Muscle of arm (tissue), 14 donors: ENCODE measurements at places on chromosomes 2 and 18.

DNA sequence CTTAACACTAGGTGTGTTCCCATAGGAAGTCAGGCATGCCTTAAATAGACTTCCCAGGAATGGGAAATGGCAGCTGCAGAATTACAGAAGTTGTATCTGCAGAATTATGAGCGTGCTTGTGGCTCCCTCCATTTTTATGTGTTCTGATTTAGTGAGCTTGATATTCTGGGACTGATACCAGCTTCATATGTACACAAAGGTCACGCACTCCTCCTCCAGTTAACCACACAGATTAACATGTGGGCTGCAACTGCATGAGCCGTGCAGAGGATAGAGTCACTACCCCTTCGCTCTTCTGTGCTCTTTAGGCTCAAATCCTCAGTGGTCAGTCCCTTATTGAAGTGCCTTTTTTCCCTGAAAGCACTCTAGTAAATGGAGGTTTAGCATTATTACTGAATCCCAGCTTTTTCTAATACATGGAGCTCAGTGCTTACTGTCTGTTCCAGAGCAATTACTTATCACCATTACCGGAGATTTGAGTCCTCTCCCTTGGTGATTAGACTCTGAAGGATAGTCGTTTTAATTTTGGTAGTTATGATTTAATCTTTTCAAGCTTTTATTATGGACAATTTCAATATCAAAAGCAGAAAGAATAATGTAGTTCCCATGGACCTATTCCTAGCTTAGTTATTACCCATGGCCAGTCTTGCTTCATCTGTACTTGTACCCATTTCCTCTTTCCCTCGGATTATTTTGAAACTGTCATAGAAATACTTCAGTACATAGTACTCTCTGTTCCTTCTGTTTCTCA lies 238.3 kb downstream of the PRKCE start:
- no peak for DNase-seq

- DNase-seq, result no peak
Measured at GRCh38 chr2:144477281-144477956, 42.5 kb downstream of the ZEB2 start.

DNA sequence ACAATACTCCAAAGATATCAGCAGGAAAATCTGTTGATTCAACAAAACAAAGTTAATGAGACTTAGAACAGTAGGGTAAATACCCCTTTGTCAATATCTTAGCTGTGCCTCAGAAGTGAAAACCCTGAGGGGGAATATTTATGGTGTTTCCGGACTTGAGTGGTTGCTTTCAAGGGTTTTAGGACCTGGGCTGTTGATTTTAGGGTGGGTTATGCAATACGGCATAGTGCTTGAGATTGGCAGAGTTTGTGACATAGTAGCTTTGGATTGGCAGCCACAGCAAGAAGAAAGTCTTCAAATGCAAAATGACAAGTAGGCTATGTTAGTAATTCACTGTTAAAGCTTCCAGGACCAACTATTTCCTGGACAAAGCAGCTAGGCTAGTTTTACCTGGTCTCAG lies 826.3 kb upstream of the CDH2 start:
- no peak for DNase-seq

DNA sequence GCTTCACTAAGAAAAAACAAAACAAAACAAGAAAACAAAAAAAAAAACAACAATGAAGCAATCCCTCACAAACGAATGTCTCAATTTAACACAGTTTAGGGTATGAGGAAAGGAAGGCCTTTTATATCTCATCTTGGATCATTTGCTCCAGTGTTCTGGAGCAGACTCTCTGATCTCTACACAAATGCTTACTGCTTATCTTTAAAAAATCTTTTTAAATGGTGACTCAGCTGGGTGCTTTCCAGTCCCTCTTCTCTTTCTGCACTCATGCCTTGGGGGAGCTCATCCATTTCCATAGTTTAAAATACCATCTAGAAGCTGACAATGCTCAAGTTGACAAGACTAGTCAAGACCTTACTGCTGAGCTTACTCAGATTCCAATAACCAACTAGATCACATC lies 56.2 kb downstream of the ETAA1 start:
- no peak for DNase-seq

DNA sequence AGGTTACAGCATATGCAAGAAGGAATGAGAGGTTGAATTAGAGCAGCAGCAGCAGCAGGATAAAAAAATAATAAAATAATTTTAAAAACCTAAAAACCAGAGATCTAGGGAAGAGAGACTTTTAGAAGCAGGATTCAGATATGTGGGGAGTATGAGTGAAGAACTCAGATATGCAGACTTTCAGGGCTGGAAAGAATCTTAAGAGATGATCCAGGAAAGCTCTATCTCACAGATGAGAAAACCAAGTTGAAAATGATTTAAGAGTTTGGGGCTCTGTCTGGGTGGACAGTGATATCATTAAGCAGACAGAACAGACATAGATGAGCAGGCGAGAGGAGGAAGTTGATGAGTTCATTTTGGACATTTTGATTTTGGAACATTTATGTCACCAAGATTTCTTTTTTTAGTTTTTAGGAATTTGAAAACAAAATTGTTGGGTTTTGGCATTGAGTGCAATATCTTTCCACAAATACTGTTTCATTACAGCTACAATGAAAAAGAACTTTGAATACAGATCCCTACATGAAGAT lies 31.8 kb downstream of the BCL2 start:
- no peak for DNase-seq

DNA sequence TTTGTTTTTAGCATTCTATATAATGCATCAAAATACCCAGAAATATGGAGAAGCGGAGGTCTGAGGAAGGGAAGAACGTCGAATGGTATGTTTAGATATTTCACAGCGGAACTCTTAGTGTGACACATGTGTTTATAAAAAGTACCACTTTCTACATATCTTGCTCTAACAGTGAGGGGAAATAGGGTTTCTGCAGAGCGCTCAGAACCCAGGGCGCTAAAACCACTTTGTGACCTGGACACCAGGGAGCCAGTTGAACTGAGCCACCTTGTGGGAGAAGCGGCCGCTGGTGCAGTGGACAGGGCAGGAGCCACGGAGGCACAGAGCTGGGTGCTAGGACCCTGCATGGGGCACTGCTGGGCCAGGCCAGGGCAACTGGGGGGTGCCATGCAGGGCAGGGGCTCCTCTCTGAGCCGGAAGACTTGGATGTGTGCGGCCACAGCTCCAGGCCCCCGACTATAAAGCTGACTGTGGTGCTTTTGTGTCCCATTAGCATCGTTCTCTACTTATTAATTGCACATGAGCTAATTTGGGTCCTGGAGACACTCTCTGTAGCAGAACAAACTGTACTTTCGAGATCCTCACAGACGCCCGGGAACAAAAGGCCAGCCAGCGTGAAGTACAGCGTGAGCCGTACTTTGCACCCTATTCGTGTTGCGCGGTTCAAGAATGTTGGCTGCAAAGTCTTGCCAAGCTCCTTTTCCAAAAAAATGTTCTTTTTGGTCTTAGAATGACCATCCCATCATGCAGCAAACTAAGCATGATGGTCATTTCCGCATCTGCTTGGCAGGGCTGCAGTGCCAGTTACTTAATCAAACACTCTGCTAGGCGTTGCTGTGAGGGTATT lies 151.9 kb upstream of the ALKAL2 start:
- no peak for DNase-seq

DNA sequence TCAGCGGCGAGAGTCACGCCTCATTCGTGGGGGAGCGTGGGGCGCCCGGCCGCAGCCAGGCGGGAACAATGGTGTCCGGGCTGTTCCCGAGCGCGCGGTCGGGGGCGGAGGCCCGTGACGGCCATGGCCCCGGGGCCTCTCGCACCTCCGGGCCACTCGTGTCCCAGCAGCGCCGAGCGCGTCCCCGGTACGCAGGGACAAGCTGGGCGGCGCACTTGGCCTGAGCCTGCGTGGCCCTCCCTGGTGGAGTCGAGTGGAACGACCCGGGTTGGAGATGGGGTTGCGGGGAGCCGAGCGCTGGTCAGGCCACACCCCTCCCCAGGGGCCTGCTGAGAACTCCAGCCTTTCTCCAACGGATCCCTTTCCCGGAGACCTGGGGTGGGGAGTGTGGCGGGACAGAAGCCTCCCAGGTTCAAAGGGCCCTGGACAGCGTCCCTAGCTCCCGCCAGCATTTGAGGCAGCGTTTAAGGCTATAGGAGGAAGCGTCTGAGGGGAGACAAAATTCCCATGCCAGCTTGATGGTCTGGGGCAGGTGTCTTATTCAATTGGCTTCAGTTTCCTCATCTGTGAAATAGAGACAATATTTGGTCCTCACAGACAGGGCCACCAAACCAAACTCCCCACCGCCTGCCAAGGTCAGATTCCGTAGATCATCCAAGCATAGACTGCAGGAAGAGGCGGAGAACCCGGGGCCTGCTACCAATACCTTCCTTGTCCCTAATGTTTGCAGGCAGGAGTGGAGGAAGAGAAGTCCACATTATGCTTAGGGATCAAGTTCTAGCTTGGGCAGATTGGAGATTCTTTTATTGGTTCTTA lies 553 bp downstream of the CNDP2 start:
- DNase-seq, result peak; percentile 59

DNA sequence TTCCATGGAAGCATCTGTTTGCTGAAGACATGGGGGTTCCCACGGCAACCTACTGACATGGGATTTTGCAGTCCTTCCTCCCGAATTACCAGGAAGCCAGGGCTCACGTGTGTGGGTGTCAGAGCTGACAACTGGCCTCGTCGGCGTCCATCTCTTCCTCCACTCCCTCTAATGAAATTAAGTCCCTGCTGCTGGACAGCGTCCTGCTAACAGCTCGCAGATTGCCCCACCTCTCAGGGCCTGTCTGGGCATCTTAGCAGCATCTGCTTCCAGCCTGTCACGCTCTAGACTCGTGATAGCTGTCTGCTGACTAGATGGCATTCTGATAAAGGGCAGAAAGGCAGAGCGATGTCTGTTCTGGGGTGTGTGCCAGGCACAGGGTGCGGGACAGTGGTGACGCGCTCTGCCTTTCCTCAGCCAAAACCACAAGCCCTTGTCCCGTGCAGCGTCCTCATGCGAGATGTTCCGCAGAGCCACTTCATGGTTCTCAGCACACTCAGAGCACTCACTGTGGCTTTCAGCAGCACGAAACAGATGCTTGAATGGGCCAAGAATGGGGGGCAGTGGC lies 161.1 kb downstream of the ARL4C start:
- peak; percentile 81 for DNase-seq

DNA sequence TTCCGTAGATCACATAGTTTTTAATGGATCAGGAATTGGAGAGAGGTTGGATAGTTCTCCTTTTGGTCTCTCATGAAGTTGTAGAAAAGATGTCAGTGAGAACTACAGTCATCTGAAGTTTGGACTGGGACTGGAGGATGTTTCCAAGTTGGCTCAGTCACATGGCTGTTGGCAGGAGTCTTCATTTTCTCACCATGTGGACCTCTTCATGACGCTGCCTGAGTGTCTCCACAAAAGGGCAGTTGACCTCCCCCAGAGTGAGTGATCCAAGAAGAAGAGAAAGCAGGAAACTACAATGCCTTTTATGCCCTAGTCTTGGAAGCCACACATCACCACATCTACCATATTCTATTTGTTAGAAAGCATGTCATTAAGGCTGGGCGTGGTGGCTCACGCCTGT lies 171.7 kb downstream of the EPHA4 start:
- no peak for DNase-seq

- DNase-seq, result no peak
Measured at GRCh38 chr2:175840256-175840655, 161.8 kb downstream of the LNPK start.
